ENCODE measurements at places on chromosomes 6 and 20.
A peak's percentile ranks its signal among the peaks of the same experiment; 100 is the strongest.

DNA sequence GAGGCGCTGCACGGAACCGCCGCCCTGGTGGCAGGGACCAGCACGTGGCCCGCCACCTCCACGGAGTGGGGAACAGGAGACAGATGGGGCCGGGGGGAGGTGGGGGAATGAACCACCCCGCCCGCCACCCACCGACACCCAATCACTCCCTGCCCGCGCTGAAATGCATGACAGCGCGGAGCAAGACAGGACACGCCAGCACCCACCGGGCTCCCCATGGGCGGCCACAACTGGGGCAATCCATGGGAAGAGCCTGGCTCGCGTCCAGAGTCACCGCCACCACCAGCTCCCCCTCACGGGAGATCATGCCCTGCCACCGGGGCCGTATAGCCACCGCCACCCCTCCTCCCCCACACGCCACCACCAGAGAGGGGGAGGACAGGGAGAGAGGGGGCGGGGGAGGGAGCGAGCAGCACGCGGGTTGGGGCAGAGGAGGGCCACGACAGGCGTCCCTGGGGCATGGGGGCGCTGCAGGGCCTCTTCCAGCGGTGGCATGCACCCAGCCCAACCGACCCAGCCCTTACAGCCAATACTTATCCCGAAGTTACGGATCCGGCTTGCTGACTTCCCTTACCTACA is 744.3 kb upstream of the DEFB115 start:
- no peak for ATAC-seq

DNA sequence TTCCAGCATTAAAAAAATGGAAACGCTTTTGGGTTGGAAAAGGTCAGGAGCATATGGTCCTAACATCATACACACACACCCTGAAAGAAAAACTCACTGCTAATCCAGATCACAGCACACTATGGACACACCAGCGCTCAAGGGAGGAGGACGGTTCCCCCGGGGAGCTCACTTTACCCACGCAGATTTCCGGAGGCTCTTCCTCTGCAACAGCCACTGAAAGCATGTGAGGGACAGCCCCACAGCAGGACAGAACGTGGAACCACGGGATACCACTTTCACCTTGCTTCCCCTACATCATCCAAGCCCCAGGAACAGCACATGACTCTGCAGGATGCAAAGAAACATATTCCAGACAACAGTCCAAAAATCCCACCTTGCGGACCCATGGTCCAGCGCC is 13.2 kb downstream of the SNHG17 start:
- no peak for ATAC-seq

GRCh38 chr6:43921548-43922425 is 151.8 kb downstream of the VEGFA start:
- ATAC-seq = no peak

DNA sequence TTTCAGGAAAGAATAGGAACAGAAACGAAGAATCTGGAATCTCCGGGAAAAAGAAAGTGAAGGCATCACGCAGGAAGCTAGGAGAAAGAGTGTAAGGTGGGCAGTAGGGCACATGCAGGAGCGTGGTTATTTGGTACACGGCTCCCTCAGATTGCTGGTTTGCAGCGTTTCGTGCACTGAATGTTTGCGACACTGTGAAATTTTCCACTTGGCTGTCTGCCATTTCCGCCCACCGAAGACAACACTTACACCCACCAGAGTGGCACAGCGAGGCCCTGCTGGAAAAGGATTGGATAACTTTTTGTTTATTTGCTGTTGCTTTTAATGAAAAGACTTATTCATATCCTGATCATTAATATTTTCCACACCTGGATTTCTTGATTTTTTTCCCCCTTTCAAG is 248.3 kb downstream of the GMPR start:
- no peak for ATAC-seq

DNA sequence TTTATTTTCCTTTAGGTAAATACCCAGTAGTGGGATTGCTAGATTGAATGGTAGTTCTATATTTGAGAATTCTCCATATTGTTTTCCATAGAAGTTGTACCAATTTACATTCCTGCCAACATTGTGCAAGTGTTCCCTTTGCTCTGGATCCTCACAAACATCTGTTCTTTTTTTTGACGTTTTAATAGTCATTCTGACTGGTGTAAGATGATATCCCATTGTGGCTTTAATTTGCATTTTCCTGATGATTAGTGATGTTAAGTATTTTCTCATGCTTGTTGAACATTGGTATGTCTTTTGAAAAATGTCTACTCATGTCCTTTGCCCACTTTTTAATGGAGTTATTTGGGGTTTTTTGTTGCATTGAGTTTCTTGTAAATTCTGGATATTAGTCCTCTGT is 85.6 kb downstream of the UBE3D start:
- no peak for ATAC-seq

DNA sequence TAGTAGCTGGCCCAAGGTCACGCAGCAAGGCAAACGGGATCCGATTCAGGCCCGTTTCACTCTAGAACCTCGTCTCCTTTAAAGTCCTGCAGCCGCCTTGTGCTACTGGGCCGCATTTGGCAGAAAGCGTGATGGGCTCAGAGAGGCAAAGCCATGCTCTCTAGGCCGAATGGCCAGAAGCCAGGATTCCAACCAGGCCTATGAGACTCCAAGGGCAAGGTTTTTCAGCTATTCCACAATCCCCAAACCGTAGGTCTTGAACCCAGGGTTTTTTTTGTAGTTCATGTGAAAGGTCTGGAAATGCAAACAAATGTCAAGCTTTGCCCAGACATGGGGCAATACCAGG is 174.1 kb downstream of the PREX1 start:
- ATAC-seq = no peak

GRCh38 chr6:168126566-168127383 is 47.8 kb upstream of the FRMD1 start:
- ATAC-seq = no peak

GRCh38 chr6:87066449-87067333 is 28.2 kb downstream of the CGA start:
- ATAC-seq = peak; percentile 63

- no peak for ATAC-seq
These were observed 13.5 kb upstream of the HLA-DQA1 start for GRCh38 chr6:32623693-32624092.

DNA sequence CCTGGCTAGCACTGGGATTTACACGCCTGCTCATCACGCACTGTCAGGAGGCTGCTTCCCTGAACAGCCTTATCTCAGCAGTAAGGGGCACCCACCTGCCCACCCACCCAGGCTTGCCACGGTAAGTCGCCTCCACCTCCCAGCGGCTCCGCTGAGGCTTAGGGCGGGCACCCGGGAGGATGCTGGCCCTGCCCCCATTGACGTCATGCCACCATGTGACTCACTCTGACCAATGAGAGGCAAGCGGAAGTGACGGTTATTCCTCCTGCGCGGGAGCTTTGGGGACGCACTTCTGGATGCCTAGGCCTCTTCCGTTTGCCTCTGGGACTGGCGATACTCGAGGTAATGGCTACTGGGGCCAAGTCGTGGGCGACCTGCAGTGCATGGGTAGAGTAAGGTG is 256.8 kb downstream of the QKI start:
- no peak for ATAC-seq

- no peak for ATAC-seq
These were observed 374.5 kb downstream of the EPM2A start for GRCh38 chr6:145360865-145361264.

GRCh38 chr6:41049521-41049920 is 3.5 kb upstream of the APOBEC2 start:
- ATAC-seq = no peak

- no peak for ATAC-seq
These were observed 93.2 kb upstream of the ZNF184 start for GRCh38 chr6:27565839-27566779.

GRCh38 chr6:122416825-122417224 is 17.4 kb downstream of the HSF2 start:
- ATAC-seq = no peak

DNA sequence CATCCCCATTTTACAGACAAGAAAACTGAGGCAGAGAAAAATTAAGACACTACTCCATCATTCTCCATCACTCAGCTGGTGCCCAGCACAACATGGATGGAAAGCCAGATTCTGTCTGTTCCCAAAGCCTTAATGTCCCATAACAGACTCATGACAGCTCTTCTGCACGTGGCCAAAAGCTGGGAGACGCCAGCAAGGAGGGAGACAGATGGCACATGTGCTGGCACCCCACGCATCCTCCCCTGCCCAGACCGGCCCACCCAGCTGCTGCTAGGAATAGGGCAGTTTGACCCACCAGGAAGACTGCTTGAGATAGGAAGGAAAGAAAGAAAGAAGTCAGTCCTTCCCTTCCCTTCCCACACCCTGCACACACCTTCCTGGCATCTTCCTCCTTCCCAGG is 96.3 kb downstream of the PREX1 start:
- ATAC-seq = no peak

- ATAC-seq = no peak
These were observed 16.4 kb upstream of the FNDC1 start for GRCh38 chr6:159152782-159153181.

- ATAC-seq = peak; percentile 77
These were observed 90.7 kb upstream of the ARID1B start for GRCh38 chr6:156686301-156686994.

DNA sequence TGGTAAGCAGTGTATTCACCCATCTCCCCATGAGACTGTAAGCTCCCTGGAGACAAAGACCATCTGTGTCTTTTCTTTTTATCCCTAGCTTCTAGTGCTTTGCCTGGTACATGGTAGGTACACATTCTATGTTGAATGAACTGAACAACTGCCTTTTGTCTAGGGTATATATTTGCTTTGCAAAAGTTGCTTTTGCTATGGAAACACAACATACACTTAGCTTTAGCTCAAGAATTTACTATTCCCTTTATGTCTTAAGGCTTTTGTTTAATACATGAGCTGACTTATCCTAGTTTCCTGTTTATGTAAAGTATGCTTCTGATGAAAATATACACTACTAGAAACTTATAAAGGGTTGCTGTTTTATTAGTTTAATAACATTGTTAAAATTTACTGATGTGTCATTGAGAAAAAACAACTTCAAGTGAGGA is 198.2 kb downstream of the PRL start:
- no peak for ATAC-seq

GRCh38 chr6:34514593-34515472 is 41.3 kb downstream of the SPDEF start:
- peak; percentile 70 for ATAC-seq

- peak; percentile 33 for ATAC-seq
These were observed 61.1 kb downstream of the FAM217A start for GRCh38 chr6:4017834-4018170.
